ENCODE measurements at places on chromosomes 4 and X.

- DNase-seq: no peak
These were observed 103.4 kb upstream of the PDLIM3 start for GRCh38 chr4:185638548-185639301.

DNA sequence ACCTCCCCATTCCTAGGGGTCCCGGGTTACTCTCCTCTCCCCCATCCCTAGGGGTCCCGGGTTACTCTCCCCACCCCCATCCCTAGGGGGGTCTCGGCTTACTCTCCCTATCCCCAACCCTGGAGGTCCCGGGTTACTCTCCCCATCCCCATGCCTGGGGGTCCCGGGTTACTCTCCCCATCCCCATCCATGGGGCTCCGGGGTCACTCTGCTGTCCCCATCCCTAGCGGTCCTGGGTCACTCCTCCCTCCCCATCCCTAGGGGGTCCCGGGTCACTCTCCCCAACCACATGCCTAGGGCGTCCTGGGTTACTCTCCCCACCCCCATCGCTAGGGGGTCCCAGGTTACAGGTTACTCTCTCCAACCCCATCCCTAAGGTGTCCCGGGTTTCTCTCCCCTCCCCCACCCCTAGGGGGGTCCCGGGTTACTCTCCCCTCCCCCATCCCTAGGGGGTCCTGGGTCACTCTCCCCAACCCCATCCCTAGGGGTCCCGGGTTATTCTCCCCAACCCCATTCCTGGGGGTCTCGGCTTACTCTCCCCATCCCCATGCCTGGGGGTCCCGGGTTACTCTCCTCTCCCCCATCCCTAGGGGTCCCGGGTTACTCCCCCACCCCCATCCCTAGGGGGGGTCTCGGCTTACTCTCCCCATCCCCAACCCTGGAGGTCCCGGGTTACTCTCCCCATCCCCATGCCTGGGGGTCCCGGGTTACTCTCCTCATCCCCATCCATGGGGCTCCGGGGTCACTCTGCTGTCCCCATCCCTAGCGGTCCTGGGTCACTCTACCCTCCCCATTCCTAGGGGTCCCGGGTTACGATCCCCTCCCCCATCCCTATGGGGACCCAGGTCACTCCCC is 821 bp downstream of the ASMTL start:
- DNase-seq: peak; percentile 67

- no peak for DNase-seq
These were observed 787 bp upstream of the TMSB15A start for GRCh38 chrX:102517326-102517725.

- DNase-seq: no peak
These were observed 137.4 kb upstream of the GUCY1A1 start for GRCh38 chr4:155529272-155529671.

GRCh38 chr4:6229671-6230501 is 29.5 kb upstream of the JAKMIP1 start:
- DNase-seq: no peak

DNA sequence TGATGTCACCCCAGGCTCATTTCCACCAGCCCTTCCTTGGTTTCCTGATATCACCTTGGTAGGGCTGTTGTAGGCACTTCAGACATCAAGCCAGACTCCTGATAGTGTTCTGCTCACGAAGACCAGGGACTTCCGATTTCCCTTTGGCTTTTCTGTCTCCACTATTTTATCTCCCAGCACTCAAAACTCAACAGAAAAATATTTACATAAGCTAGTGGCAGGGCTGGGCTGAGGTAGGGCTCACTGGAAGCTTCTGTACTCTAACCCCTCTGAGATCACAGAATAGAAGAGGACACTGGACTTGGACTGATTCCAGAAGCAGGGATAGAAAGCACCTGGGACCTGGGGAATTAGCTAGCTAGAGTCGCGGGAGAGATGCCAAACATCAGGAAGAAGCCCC is 34.4 kb upstream of the EFNB1 start:
- no peak for DNase-seq

GRCh38 chr4:5399790-5400421 is 308.5 kb downstream of the EVC2 start:
- no peak for DNase-seq

DNA sequence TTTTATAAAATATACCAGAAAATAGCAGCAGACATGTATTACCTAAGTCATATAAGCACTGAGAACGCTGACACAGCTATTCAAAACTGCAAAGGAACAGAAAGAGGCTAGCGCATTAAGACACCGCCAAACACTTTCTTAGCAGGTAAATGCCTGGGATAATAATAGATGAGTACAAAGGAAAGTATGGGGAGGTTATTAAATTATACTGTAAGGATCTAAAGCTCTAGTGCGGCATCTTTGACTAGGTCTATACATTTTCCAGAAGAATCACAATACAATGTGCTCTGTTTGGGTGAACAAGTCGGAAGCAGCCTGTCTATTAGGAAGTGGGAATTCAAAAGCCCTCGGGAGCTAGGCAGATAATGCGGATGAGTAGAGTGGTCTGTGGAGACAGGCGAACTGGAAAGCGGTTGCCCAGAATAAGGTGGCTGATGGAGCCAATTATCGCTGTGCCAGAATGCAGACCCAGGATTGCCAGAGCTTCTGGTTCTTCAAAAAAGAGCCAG is 443.6 kb upstream of the TENM3 start:
- DNase-seq: no peak

GRCh38 chr4:155582971-155583437 is 83.6 kb upstream of the GUCY1A1 start:
- no peak for DNase-seq

GRCh38 chrX:99703473-99703872 is 706.6 kb downstream of the PCDH19 start:
- DNase-seq: no peak

- no peak for DNase-seq
These were observed 24.4 kb downstream of the GAB1 start for GRCh38 chr4:143360838-143361625.

- no peak for DNase-seq
These were observed 14.0 kb upstream of the DUSP9 start for GRCh38 chrX:153633048-153633447.

DNA sequence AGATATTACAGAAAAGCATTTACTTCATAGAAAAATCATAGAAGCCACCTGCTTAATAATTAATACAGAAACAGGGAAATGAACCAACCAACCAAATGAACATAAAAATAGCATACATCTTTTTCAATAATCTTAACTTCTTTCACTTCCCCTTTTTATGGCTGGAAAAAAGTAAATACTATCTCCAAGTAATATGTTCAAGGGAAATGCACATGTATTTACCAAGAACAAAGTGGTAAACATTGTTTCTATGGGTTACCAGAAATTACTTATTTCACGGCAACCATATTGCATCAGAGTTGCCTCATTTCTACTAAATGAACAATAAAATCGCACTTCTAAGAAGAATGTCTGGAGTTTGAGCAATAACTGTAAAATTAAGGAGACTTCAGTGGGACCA is 321.3 kb downstream of the TMA16 start:
- DNase-seq: no peak

All from type B pancreatic cell (in vitro differentiated cells).